ENCODE measurements at places on chromosomes 4 and X.

GRCh38 chr4:168551211-168551610 lies 54.4 kb downstream of the PALLD start:
- DNase-seq, result no peak

GRCh38 chr4:21655031-21655430 lies 293.5 kb downstream of the KCNIP4 start:
- no peak for DNase-seq

DNA sequence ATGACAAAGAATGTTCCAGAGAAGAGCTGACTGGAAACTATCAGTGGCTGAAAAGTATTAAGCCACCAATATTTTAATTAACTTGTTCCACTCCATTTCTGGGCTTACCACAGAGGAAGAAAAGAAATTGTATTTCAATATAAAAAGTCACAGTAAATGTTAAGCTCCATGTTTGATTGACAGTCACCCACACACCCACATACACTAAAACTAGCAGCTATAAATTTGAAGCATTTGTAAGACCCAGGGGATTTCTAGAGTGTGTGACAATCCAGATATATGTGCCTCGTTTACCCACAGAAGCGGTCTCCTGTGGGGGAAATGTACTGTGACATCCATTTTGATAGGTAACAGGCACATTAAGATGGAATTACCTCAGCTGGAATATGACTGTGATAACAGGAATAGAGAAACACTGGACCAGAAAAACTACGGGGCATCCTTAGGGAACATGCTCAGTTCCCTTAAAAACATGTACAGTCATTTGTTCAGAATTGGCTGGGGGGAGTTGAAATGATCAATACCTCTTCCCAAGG lies 39.0 kb upstream of the RASGEF1B start:
- DNase-seq, result no peak

GRCh38 chr4:47827343-47828047 lies 10.4 kb downstream of the CORIN start:
- DNase-seq, result no peak

DNA sequence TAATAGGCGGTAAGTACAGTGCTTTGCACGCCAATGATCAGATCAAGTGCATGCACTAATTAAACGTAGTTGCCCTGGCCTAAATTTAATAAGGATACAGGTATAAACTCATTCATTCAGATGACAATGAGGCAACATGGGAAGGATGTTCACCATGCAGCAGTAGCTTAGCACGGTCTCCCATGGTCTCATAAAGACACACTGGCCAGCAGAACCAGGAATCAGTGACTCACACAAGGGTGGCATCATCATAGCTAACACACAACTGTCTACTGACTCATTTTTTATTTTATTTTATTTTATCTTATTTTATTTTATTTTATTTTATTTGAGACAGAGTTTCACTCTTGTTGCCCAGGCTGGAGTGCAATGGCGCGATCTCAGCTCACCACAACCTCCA lies 42.7 kb downstream of the TMEM156 start:
- no peak for DNase-seq

- no peak for DNase-seq
Observed at GRCh38 chr4:7786517-7786916, 153.1 kb downstream of the AFAP1 start.

DNA sequence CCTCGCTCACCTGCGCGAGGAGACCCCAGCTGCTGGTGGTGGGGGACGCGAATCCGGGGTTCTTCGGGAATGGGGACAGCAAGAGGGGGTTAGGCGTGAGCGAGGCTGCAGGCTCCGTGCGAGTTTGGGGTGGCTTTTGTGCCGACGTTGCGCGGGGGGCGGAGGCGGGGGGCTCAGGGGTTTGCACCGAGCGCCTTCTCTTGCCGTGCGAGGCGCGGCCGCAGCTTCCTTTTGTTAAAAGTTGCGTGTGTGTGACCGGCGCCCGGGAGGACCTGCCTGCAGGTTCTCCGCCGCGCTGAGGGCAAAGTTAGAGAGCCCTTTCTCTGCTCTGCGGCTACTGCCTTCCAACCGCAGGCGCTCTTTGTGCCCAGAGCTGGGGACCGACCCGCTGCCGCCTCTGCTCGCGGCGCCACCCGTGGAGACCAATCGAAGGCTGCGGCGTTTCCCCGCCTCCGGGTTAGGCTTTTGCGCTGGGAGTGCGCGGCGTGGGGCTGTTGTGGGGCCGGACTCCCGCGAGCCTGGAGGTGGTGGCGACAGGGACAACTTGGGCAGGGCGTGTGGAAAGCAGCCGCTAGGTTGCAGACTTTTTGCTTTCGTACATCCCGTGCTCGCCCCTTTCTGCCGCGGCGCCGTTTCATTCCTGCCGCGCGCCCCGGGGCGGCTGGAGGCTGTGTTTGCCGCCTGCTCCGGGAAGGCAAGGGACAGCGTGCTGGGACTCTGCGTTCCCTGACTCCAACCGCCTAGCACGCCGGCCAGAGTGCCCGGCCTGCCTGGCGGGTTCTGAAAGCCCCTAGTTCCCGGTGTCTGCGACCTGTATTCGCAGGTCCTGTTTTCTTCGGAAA lies 716 bp downstream of the KIT start:
- DNase-seq, result peak; percentile 22

DNA sequence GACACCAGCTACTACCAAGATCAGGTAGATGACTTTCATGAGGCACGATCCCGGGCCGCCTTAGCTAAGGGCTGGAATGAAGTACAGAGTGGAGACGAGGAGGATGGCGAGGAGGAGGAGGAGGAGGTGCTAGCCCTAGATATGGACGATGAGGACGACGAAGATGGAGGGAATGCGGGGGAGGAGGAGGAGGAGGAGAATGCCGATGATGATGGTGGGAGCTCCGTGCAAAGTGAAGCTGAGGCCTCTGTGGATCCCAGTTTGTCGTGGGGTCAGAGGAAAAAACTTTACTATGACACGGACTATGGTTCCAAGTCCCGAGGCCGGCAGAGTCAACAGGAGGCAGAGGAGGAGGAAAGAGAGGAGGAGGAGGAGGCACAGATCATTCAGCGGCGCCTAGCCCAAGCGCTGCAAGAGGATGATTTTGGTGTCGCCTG lies 481 bp downstream of the UTP3 start:
- peak; percentile 4 for DNase-seq

DNA sequence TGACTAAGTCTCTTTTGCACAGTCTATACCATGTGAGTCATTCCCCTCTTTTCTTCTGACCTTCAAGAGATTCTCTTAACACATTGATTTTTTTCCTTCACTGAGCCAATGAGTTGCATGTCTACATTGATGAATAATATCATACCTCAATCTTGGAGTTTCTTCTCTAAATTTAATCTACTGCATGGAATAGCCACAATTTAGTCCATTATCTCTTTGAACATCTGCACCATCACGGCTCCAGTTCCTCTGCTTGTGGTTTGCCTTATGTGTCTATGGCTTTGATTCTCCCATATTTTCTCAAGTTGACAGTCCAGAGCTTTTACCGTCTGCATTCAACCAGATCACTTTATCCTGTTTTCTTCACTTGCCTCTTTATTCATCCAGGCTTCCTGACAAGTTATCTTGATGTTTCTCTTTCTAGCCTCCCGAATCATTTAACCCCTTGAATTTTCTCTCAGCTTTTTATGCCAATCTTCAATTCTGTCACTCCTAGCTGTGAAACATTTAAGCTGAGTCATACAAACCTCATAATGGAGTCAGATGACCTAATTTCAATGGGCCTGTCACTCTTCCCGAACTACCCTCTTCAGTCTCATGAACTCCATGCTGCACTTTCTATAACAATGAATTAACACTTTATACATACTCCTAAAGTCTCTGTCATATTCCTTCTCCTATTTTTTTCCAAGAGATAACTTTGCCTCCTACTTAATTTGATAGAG lies 222.3 kb downstream of the CPE start:
- DNase-seq, result no peak

DNA sequence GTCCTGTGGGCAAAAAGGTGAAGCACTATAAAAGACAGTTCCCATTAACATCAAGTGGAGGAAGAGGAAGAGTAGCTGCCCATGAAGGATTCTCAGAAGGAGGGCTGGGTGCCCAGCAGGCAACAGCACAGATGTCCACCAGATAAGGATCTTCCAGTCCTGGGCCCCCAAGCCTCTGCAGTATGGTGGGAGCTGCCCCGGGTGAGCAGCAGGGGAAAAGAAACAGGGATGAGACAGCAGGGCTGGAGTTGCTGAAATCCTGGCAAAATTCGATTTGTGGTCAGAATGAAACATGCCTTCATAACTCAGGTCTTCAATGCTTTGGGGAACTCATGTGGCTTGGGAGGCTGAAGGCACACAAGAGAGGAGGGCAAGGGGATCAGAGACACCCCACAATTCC lies 94.6 kb downstream of the RASL11B start:
- no peak for DNase-seq

DNA sequence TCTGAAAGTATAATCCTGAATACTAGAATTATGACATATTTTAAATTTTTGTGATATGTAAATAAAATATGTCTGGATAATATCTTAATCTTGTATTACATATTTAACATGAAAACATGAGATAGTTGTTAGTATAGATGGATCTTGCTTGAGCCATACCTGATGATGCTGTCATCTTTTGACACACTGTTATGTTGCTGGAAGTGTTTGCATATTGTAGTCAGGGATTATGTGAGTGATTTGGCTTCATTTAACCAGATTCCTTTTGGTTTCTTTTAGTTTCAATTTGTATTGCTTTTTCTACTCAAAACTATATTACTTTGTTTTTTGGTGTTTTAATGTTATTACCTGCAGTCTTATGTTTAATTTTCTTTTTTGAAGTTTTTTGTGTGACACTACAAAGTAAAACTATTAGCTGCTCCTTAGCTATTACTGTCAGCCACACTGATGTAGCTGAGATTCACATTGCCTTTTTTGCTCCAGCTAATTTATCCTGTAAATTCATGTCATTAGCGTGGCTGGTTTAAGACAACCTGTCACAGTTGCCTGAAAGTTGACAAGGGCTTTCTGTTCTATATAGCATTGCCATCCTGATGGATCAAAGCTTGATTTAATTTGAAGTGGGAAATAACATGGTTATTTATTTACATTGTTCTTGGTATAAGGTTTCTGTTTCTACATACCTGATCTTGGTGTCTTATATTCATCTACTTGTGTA lies 33.7 kb downstream of the METAP1 start:
- no peak for DNase-seq

DNA sequence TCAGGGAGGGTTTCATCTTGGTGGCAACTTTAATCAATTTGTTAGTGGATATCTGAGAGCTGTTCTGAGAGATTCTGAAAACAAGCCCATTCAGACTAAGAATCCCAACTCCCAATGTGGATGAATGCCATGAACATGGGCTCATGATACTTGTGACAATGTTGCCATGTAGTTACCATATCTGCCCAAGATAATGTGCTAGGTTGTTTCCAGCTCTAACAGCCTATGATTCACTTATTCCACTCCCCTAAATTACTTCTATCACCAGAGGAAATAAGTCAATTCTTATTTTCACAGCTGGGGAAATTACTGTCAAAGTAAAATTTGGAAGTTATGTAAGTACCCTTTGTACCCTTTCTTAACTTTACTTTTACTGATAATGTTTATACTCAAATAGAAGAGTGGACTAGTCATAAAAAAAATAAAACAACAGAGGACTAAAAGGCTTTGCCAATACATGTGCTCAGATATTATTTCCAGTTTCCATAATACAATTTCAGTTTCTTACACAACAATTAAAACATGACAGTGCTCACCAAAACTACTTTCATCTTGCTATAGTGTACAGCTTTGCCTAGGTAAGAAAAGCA lies 1101.7 kb upstream of the INTU start:
- DNase-seq, result no peak

DNA sequence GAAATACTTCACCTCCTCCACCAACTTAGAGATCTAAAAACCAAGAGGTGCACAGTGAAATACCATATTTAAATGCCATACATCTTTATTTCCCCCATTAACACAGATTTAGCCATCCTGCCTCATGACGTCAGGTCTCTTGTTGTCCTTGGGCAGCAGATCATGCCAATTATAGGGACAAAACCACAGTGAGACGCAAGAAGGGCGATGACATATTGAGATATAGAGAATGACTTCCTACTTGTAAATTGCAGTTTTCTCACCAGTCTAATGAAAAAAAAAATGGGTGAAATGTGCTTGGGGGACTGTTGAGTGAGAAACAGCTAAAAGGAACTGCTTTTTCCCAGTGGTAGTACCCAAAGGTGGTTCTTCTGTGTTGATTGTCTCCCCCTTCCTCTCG lies 24.3 kb downstream of the RS1 start:
- no peak for DNase-seq

DNA sequence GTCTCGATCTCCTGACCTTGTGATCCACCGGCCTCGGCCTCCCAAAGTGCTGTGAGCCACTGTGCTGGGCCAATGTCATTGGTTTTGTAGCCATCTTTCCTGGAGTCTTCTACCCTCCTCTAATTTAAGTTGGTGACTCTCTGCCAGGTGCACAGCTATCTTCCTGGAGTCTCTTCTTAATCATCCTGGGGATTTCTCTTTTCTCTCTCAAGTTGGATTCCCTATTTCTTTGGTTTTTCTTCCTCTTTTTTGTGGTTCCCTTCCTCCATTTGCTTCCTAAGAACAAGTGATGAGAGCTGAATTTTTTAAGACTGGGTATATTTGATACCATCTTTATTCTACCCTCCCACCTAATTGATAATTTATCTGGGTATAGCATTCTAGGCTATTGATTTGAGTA lies 113.8 kb downstream of the SYNPO2 start:
- no peak for DNase-seq

DNA sequence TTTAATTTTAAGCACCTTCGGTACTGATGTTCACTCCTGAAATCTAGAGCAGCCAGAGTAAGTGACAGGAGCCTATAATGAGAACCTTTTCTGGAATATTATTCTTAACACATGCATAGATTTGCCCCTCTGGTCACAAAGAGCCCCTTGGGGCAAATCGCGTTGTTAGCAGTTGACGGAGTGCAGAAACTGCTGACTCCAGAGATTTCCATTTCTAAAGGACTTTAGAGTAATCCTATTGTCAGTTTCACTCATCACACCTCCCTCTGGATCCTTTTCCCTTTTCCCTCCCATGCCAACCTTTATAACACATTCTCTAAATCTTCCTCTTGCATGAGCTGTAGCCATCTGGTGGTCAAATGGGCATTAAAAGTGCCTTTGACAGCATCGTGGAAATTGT lies 264.9 kb upstream of the PRPS2 start:
- DNase-seq, result no peak
